Stimulated activated CD4-positive, alpha-beta T cell treated with anti-CD3 and anti-CD28 coated beads, Interleukin-1b, Interleukin-23, amount 100 ng/mL, for 48 hours (primary cell): ENCODE measurements at places on chromosomes 4 and X.

DNA sequence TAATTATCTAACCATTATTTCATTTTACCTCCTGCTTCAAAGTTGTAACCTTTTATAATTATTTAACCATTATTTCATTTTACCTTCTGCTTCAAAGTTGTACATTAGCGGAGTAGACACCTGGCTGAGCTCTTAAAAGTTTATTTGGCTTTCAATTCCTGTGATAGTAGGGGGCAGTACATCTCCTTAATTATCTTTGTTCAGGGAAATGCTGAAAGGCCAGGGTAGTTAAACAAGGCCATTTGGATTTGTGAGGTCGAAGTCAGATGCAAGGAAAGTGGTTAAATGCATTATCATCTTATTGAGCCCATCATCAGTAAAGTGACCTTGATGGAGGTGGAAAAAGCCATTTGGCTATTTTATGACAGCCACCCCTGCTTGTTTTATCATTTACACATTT lies 210.6 kb downstream of the TENM3 start:
- no peak for DNase-seq

DNA sequence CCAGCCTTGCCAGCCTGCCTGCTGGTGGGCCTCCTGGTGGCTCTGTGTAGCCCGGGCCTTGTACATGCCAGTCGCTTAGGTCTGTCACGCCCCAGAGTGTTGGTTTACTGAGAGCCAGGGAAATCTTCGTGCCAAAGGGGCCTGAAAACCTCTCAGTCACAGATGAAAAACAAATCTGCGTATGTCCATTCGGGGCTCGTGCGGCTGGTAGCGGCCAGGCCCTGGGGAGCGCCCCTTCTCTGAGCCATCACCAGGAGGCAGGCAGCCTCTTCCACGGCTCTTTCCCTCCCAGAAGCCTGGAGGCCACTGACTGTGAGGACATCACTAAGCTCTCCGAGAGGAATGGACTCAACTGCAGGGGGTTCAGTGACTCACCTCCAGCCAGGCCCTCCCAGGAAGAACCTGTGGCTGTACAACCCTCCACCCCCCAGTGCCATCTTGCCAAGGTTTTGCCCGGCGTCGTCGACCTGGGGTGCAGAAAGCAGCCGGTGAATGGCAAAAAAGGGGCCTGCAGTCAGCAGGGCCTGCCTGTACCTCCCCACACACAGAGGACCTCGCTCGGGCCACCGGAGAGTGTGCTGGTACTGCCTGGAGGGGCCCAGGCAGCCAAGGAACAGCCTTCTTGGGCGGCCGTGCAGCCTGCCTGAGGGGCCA lies 162.2 kb downstream of the BCOR start:
- no peak for DNase-seq

GRCh38 chrX:925652-926061 lies 286.8 kb downstream of the CRLF2 start:
- no peak for DNase-seq

- no peak for DNase-seq
Measured at GRCh38 chr4:14726877-14727361, 275.4 kb upstream of the CPEB2 start.

GRCh38 chr4:77921701-77922100 lies 59.1 kb downstream of the MRPL1 start:
- no peak for DNase-seq

DNA sequence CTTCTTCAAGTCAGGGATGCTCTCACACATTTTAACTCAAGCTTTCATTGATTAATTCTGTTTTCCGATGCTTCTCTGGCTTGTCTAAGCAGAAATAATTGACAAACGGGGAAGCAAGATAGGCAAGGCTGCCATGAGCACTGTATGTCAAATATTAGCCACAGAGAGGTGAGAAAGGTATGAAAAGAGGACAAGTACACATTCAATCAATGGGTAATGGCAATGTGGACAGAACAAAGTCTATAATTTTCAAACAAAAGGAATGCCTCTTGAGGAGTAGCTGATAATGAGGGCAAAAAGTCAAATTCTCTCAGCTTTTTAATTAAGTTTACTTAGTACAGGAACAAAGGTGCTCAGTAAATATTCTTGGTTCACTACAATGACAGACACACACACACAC lies 19.6 kb downstream of the COX7B2 start:
- DNase-seq, result no peak

DNA sequence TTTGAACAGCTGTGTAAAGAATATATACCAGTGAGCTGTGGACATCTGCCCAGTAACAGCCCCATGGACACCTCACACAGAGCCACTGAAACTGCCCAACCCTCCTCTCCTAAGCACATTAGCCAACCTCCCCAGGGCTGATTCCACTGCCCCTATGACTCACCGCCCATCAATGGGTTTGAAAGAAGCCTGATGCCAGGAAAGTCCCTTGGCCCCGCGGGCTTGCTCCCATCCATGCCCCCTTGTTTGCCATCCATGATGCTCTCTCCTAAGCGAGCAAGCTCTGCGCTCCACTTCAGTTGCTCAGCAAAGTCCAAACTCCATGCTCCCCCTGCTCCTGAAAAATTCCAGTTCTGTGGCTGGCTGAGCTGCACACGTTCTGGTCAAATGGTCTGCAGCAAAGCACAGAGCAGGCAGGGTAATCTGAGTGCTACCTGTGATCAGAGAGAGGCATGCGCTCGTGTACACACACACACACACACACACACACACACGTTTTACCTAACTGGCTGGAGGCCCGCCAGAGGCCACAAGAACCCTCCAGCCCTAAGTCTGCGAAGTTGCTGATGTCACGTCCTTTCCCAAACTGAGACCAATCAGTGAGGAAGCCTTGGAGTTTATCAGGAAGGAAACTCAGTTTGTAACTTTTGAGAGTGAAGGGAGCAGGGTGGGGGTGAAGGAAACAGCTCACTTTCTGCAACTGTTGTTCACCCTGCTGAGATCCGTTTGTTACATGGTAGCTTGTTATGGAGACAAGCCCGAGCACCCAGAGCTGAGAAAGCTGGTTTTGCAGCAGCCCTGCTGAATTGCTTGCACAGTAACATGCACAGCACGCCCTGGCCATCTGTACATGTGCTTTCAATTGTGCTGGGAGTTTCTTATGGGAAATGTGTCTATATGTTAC lies at the start of gene ASB9:
Gene ASB9 (minus strand): TSS at position 466 of the 904 bp plus-strand sequence. CDS start 209 bp downstream, at position 257.
- peak; percentile 2 for DNase-seq

- peak; percentile 69 for DNase-seq
Measured at GRCh38 chrX:107672955-107673378, 44.7 kb downstream of the PRPS1 start.

DNA sequence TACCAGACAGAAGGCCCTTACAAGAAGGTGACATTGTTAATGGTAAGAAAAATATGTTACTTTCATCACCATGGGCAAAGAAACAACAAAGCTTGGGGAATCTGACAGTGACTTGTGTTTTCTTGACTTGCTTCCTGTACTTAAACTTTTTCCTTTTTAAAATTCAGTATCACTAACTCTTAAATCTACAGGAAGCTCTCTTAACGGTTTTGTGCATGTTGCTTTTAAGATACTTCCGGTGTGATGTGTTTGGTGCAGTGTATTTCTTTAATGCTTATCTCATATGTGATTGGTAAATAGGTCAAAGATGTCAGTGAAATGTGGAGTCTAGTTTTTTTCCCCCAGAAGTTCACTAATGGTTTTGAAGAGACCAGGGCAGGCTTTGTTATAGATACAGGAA lies 45.2 kb downstream of the ADH5 start:
- DNase-seq, result no peak

- DNase-seq, result no peak
Measured at GRCh38 chrX:21469071-21469470, 94.9 kb downstream of the CNKSR2 start.

- DNase-seq, result no peak
Measured at GRCh38 chr4:36241771-36242170, 2.5 kb downstream of the ARAP2 start.

GRCh38 chr4:7938266-7938608 lies 1.4 kb downstream of the AFAP1 start:
- no peak for DNase-seq

- DNase-seq, result no peak
Measured at GRCh38 chr4:141174457-141174856, 41.2 kb upstream of the RNF150 start.

DNA sequence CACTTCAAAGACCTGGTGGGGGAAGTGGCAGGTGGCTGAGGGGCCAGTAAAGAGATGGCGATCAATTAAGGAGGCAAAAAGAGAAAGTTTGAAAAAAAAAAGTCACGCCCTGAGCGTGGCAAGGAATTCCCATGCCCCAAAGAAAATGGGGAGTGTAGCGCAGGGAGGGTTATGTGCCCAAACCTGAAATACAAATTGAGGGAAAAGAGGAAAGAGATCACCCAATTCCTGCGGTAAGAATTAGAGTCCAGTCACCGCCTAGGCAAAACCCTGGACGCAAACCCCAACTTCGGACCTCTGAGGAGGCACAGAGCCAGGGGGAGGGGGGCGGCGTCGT lies 595 bp downstream of the ENOX2 start:
- DNase-seq, result no peak

GRCh38 chr4:5611750-5612149 lies 96.6 kb downstream of the EVC2 start:
- DNase-seq, result no peak

GRCh38 chr4:95108883-95109421 lies 351.2 kb downstream of the BMPR1B start:
- no peak for DNase-seq

GRCh38 chr4:158845311-158846041 lies 76.7 kb downstream of the FNIP2 start:
- no peak for DNase-seq

DNA sequence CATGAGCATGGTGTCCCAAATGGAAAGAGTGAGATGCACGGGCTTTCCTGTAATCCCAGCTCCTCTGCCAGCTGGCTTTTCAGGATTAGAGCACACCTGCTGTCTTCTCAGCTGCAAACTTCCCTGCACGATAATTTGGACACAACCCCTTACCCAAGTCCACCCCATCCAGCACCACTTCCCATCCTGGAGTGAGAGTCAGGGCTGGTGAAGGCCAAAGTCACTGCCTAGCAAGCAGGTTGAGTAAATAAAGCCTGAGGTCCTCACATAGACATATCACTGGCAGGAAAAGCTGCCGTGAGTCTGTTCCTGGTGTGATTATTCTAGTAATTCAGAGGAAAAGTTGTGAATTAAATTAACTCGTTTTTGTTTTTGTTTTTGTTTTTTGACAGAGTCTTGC lies 113.9 kb upstream of the MBNL3 start:
- DNase-seq, result no peak

GRCh38 chr4:10295301-10295700 lies 161.9 kb downstream of the ZNF518B start:
- no peak for DNase-seq

- no peak for DNase-seq
Measured at GRCh38 chrX:30270639-30271038, 23.7 kb downstream of the MAGEB1 start.

DNA sequence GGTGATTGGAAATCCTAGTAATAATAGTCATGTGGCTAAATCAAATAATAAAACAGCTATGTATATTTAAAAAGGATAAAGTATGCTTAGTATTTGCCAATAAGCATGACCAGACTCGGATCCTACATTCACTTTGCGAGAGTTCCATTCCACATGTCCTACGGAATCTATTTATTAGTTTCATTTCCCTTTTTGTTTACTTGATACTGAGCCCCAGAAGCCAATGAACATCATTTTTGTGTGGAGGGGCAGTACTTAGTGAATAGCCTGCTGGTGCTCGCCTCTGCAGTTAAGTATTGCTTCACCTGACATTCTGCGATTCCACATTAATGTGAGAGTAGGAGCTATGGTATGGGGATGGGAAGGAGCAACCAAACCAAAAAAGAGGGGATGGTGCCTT lies 58.5 kb upstream of the NAP1L5 start:
- DNase-seq, result no peak

DNA sequence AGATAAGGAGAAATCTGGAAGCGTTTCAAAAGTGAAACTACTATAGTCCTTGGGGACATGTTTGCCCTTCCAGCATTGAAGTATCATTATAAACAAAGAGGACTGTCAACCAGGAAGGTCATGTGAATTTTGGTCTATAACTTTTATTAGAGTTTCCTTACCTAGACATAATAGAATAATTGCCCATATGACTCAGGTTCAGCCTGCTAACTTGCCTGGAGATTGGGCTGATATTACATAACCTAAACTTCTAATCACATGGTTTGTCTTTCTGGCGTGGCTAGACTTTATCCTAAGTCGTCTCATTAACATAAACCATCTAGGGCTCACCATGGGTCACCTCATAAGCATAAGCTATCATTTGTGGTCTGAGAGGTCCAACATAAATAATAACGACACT lies 775.9 kb downstream of the CENPC start:
- no peak for DNase-seq

- DNase-seq, result no peak
Measured at GRCh38 chr4:177546745-177547144, 104.5 kb upstream of the AGA start.

- DNase-seq, result no peak
Measured at GRCh38 chr4:123507376-123507775, 110.8 kb downstream of the SPRY1 start.

DNA sequence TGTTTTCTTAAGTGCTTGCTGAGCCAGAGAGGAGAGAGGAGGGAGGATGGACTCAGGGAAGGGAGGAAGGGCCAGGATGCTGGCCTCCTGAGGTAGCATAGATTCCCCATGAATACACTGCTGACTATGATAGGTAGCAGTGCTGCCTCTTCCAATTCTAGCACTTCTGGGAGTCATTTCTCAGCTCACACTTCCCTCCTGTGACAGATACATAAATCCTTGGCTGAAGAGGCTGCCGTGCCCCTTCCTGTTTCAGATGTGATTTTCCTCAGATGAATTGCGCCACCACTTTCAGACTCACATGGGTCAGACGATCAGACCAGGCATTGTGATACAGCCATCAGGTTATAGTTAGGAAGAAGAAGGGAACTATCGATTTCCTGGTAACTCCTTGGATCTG lies 22.4 kb downstream of the TSC22D3 start:
- no peak for DNase-seq

GRCh38 chrX:40973619-40974018 lies 111.6 kb upstream of the USP9X start:
- no peak for DNase-seq

GRCh38 chr4:95289028-95289634 lies 259.6 kb downstream of the UNC5C start:
- DNase-seq, result no peak

- DNase-seq, result no peak
Measured at GRCh38 chr4:167893531-167893930, 198.8 kb upstream of the ANXA10 start.

DNA sequence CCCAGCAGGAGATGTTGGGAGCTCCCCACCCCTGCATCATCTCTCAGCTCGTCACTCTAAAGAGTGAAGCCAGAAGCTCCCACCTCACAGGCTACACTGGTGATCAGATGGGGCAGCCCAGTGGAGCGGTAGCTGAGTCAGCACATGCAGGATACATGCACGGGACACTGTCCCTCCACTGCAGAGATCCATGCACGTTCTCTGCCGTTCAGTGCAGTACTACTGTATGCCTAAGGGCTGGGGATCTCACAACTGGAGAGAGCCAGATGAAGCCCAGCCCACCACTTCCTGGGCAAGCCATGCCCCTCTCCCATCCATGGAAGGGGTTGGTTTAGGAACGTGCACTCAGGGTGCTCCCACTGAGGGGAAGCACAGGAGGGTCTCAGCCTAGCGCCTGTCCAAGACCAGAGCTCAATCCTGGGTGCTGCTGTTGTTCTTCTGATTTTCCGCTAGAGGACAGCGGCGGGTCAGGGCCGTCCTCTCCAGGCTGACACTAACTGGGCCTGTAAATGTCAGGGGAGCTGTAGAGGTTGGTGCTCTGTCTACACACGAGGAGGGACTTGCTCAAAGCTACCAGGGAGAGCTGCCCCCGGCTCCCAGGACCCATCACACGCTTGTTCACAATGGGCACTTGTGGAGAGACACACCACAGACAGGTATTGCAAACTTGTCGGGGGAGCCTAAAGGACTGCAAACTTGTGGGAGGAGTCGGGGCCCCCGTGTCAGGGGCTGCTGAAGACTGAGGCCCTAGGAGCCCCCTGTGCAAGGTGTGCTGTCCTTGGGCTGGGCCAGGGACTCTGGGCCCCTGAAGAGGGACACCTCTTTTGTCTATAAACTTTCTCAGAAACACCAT lies 18.2 kb upstream of the ABLIM2 start:
- DNase-seq, result peak; percentile 33
